ENCODE measurements at places on chromosomes 6 and 20.
A peak's percentile ranks its signal among the peaks of the same experiment; 100 is the strongest.

GRCh38 chr6:13249817-13250216 lies 78.5 kb downstream of the TBC1D7 start:
- no peak for DNase-seq

DNA sequence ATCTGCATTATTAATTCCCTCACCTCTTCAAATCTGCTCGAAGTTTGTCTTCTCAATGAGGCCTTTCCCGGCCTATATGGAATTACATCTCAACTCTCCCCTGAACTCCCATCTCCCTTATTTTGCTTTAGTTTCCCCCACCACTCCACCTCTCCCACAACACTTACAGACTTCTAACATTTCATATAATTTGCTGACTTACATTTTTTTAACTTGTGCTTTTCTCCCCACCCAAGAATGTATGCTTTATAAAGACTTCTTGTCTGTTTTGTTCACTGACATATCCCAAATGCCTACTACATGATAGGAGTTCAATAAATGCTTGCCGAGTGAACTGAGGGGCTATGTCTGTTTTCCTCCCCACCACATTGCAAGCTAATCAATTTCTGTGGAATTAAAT lies 3.9 kb upstream of the MARCKS start:
- DNase-seq: no peak

DNA sequence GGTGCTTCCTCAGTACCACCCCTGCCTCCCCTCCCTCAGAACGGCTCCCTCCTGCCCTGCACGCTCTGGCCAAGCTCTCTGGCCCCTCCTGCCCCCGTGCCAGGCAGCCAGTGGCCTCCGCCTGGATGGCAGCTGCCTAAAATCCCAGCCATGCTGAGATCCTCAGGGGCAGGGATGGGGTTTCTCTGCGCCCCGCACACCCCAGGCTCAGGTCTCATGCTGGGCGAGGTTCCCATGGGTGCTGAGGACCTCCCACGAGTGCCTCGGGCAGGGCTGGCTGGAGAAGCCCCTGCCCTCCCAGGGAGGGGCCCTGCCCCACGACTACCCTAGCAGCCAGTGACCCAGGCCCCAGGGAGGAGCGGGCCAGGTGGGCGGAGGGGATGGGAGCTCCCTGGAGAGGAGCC lies 2.7 kb downstream of the PTK6 start:
- no peak for DNase-seq

DNA sequence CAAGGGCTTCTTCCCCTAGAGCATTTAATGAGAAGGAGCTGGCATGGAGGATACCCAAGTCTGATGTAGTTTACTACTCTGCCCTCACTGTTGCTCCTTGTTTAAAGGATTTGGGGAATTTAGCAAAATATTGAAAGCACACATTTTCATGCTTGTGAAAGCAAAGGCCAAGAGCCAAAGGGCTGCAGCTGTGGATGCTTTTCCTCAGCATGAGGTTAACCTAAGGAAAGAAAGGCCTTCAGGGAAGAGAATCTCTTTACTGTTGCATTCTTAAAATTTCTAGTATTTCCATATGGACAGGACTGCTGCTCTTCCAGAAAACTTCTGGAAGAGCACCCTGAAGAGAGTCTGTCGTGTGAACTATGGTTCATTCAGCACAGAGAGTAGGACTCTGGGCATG lies 45.9 kb upstream of the SASH1 start:
- no peak for DNase-seq

DNA sequence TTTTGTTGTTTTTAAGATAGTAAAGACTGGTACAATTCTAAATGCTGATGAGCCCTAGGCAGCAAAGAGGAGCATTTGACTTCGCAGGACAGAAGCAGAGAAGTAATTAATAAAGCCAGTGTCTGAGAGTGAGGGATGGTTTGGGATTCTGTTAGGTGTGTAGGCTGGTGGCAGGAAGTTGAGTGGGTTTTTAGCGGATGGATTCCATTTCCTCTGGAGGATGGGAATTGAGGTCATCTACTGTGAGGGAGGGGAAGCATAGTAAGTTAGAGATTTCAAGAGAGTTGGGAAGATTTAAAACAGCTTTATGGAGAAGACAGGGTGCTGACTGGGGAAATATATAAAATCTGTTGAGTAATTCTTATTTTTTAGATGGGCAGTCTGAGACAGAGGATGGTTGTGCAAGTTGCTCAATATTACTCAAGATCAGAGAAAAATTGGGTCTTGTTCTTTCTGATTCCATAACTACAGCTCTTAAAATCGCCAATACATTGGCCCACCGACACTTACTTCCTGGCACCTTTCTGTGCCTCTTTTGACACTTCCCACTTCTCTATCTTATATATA lies 48.8 kb downstream of the PRL start:
- DNase-seq: no peak

- no peak for DNase-seq
Measured at GRCh38 chr6:21559238-21559637, 34.3 kb upstream of the SOX4 start.

- DNase-seq: no peak
Measured at GRCh38 chr20:36579996-36580545, 6.7 kb downstream of the TGIF2 start.

DNA sequence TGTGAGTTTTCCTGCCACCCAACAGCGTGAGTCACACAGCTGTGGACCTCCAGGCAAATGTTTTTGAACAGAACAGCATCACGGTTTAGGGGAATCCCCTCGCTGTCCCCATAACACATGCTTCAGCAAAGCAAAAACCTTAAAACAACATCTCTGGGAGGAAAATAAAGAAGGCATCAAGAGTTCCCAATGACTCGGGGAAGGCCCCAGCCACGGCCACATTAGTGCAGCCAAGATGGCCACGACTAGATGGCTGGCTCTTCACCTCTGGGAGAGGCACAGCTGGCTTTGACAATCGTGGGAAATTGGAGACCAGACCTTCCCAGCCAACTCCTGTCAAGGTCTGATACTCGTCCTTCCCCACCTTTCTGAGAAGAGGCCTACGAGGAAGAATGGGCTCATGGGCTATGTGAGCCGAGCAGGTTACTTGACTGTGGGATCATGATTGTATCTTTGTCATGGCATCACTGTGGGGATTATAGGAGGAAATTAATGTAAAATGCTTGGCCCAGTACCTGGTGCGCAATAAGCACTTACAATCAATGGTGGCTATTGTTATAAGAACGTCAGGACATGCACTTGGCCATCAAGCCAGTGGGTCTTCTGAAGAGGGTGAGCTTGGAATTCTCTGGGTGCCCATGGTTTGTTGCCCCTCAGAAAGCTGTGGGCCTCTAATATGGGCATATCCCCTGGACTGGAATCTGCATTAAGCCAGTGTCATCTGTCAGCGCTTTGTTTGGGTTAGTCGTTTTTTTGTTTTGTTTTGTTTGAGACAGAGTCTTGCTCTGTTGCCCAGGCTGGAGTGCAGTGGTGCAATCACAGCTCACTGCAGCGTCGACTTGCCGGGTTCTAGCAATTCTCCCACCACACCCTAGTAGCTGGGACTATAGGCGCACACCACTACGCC lies 43.6 kb downstream of the FGD2 start:
- DNase-seq: peak; percentile 59

DNA sequence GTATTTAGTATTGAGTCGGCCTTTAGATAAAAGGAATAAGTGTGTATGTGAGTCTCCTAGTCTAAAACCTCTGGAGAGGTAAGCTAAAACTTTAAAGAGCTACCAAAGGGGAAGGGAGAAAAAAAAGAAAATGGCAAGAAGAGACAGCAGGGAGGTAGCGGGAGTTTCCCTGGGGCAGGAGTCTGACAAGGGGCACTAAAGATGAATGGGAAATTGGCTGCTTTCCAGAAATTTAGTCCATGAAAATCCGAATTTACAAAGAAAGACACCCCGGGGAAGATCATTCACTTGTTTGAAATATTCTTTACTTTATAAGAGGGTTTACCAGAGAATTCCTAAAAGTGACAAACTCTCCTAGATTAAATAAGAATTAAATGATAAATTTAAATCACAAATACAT lies 19.3 kb downstream of the RMND1 start:
- no peak for DNase-seq

DNA sequence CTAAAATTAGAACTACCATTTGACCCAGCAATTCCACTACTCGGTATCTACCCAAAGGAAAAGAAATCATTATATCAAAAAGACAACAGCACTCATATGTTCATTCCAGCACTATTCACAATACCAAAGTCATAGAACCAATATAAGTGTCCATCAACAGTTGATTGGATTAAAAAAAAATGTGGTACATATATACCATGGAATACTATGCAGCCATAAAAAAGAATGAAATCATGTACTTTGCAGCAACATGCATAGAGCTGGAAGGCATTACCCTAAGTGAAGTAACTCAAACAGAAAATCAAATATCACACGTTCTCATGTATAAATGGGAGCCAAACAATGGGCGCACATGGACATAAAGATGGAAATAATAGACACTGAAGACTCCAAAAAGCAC lies 163.3 kb downstream of the DST start:
- DNase-seq: no peak

DNA sequence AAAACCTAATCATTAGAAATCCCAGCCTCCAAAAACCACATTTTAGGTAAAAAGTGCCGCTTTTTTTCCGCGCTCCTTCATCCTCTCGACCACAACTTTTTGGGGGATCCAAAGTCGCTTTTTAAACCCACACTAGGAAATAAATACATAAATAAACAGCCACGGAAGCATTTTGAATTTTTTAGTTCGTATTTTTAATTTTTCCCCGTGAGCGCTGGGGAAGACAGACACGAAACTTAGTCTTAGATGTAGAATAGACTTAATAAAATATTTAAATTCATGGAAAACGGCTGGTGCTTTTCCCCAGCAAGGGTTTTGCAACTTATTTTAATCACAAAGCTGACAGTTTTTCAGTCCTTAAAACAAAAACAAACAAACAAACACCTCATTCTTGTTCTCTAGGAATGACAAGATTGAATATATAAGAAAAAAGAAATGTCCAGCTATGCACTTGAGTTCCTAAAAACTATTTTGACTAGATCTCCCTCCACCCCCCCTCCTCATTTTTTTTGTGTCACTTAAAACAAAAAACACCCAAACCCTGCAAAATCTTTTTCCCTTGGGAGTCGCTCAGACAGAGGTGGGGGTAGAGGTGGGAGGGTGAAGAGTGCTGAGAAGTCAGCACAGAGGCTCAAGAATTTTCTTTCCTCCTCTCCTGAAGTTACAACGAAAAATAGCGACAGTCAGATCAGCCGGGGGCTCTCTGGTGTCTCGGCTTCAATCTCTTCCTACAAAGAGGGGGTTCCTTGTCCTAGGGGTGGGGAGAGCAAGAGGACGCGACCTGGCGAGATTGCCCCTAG lies 43.4 kb upstream of the SUPT3H start:
- no peak for DNase-seq

DNA sequence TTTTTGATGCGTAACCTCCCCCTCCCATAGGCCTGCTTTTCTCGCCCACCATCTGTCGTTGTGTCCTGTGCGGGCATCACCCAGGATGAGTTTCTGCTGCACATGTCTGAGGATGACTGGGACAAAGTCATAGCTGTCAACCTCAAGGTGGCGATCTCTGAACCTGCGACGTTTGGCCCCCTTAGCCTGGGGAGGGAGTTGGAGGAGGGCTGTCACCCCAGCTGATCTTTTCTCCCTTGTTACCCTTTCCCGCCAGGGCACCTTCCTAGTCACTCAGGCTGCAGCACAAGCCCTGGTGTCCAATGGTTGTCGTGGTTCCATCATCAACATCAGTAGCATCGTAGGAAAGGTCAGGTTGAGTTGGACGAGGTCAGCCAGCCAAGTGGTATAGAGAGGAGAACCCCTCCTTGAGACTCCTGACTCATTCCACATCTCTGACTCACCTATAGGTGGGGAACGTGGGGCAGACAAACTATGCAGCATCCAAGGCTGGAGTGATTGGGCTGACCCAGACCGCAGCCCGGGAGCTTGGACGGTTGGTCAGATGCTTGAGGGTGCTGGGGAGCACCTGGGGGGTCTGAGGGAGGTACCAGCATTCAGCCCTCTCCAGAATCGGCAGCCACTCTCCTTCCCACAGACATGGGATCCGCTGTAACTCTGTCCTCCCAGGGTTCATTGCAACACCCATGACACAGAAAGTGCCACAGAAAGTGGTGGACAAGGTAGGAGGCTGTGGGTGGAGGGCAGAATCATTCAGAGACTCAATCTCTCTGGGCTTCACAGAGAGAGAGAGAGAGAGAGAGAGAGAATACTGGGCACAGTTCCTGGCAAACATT lies 954 bp downstream of the HSD17B8 start:
- no peak for DNase-seq

DNA sequence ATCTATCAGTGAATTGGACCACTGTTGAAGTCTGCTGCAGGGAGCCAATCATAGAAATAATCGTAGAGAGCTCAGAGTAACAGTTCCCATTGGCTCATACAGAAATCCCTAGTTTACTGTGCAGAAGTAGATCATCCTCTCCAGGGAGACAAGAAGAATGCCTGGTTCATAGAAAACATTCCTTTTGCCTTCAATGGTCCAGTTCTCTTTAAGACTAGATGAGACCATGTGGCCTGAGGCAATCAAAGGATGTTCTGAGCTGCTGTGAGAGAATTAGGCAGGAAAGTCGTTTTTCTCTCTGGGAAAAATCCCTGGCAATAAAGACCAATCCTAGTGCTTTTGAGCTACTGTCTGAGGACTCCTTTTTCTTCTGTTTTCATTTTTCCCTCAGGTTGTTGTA lies 208.4 kb downstream of the CENPW start:
- no peak for DNase-seq

- no peak for DNase-seq
Measured at GRCh38 chr6:123901436-123901835, 97.8 kb downstream of the NKAIN2 start.

GRCh38 chr20:34663213-34663943 lies 13.5 kb downstream of the PIGU start:
- no peak for DNase-seq
